ENCODE measurements at places on chromosomes 12 and 14.

- DNase-seq: no peak
These were observed 18.1 kb downstream of the MANSC1 start for GRCh38 chr12:12331896-12332295.

DNA sequence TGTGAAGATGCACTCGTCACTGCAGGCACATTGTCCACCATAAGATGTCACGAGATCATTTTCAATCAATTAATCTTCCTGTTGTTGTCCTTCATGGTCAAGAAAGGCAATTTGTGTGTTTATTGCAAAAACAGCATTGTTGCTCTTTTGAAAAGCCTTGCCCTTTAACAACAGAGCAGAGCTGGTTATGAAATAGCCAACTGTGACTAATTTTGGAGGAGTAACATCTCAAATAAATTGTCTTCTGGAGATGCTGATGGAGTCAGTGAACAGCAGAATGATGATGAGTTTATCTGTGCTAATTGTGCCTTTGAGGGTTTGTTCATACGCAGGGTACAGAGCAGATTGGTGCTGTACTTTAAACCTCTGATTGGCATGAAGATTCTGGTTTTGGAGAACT is 88.3 kb upstream of the E2F7 start:
- no peak for DNase-seq

DNA sequence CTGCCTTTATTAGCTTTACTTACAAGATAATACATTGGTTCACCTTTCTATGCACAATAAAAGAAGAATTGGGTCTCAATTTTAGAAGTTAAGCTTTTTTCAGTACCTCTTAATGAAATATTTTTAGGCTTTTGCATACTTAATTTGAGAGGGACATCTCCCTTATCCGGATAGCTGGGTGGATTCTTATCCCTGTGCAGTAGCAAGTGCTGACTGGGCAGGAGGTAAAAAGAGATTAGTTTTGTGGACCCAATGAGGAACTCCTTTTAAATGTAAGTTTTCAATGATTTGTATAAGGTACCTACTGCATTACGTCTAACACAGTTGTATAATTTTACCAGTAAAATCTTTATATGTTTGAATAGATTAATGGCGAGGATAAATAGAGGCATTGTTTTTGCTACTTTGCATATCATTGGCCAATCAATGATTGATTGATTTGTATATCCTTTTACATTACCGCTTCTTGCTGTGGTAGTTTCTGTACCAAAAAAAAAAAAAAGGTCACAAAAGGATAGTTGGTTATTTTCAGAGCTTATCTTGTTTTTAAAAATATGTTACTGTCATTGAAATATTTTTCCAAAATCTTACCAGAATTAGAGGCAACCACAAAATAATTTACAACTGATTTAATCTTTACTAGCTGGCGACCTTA is 2.2 kb downstream of the CPSF6 start:
- DNase-seq: no peak

GRCh38 chr12:92226071-92226661 is 80.5 kb upstream of the BTG1 start:
- DNase-seq: no peak

DNA sequence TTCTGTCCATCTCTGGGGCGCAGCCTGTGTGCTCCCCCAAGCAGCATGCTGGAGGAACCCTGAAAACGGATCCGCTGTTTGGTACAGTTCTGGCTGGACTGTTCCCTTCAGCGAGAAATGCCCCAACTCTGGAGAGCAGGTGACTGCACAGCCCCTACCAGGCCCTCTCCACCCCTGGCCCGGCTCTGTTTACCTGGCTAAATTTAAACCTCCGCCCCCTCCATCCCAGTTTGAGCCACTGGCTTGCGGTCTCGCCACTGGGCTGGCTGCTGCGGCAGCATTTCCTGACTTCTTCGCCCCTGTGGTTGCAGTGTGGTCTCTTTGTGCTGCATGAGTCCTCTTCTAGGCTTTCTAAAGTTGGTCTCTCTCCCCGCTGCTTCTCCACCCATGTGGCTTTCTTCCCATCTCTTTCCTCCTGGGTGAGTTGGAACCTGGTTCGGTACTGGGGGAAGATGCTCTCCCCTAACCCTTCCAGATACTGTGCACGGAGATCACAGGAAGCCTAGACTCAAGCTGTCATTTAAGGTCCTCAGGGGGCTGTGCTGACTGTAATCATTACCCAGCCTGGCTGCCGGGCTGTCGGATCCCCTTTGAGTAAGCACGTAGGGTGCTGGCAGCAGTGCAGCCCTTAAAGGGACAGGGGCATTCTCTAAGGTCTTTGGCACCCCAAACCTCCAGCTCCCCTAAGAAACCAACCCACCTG is 60.6 kb downstream of the FBXL14 start:
- no peak for DNase-seq

GRCh38 chr12:47194501-47194900 is 114.7 kb upstream of the AMIGO2 start:
- DNase-seq: no peak

DNA sequence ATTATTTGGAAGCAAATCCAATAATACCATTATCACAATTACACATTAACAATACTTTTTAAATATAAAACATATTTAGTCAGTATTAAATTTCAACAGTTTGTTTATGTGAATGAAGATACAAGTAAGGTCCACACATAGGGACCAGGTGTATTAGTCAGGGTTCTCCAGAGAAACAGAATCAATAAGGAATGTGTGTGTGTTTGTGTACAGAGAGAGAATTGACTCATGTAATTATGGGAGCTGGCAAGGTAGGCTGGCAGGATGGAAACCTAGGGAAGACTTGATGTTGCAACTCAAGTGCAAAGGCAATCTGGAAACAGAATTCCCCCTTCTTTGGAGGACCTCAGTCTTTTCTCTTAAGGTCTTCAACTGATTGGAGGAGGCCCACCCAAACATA is 123.2 kb upstream of the OTX2 start:
- no peak for DNase-seq

DNA sequence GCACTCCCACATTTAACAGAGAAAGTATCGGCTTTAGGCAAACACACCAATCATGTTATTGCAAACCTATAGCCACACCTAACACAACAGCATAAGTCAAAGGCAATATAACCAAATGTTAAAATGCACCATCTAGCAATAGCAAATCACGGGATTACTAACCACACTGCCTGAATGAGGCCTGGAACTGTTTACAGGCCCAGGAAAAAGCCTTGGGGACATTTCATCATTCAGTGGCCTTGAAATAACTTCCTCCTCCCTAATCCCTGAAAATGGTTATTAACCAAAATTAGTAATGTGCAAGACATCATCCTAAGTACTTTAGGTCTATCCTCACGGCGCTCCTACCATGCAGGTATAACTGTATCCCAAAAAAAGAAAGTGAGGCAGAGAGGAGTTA is 2.3 kb downstream of the GALC start:
- DNase-seq: no peak

DNA sequence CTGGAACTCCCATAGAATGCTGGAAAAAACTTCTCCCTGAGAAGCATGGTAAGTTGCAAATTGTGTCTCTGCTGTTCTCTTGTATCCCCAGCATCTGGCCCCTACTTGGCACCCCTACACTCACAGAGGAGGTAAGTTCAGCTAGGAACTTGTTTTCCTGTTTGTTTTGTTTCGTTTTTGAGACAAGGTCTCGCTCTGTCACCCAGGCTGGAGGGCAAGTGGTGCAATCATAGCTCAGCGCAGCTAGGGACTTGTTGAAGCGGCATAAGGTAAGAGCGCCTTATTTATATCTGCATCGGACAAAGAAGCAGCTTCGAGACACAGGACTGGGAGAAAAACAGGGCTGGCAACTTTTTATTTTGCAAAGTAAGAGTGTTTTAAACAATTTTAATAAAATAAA is 18.5 kb upstream of the ANO2 start:
- no peak for DNase-seq

GRCh38 chr12:93753285-93753684 is 76.1 kb downstream of the CRADD start:
- no peak for DNase-seq

GRCh38 chr14:50301914-50302313 is 10.1 kb downstream of the L2HGDH start:
- no peak for DNase-seq

DNA sequence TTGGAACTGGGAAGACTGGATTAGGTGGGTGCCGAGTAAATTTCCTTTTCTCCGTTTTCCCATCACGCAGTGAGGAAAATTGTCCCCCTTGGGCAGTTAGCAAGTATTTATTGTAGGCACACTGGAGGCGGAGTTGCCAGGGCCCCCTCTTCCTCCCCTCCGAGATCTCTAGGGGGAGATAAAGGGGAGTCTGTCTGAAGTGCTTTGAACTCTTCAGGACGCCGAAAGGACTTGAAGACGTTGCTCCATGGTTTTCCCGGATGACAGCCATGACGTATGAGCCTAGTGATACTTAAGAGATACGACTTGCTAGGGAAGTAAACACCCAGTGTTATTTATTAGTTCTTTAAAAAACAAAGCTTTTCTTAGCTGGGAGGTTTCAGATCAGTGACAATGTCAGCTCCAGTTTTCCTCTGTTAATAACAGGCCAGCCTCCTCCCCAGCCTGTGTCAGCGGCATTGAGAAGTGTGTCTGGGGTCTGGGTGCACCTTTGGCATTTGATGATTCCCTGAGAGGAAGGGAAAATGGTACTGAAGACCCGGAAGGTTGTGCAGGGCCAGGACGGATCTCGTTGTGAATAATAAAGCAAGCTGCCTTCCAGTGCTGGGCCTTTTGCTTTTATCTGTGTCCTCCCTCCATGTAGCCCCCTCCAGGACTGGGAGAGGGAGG is 78.7 kb downstream of the TSPAN9 start:
- no peak for DNase-seq

DNA sequence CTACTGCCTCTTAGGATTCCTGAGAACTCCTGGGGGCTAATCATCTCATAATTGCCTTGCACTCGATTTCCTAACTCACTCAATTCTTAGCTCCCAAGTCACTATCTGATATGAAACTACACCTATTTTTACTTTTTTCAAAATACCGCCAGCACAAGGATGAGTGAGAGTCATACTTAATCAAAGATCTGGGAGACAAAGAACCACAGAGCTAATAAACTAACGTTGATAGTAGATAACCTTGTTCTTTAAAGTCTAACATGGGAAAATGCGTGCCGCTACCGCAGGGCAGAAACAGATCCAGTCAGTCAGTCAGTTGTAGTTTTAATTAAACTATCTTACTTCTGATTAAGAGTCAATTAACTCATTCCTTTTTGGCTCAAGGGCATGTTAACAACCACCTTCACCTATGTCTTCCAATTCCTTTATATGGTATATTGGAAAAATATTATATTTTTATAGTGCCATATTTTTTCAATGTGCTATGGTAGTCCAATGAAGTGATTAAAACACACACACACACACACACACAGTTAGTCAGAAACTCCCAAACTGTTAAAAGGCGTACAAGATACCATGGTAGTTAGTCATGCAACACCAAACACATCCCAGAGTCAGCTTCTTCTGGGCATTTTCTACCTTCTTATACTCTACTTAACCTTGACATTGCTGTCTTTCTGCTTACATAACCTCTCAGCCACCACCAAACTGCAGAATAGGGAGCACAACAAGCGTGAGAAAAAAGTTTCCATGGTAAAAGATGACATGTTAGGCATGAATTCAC is 114.0 kb downstream of the KLHL28 start:
- no peak for DNase-seq

- DNase-seq: no peak
These were observed at the start of gene MARCHF9 for GRCh38 chr12:57754411-57755193. MARCHF9 (plus strand) TSS chr12:57755103; CDS start chr12:57755529, 426 bp downstream.

GRCh38 chr12:42892702-42893551 is 303.4 kb upstream of the PRICKLE1 start:
- DNase-seq: no peak

DNA sequence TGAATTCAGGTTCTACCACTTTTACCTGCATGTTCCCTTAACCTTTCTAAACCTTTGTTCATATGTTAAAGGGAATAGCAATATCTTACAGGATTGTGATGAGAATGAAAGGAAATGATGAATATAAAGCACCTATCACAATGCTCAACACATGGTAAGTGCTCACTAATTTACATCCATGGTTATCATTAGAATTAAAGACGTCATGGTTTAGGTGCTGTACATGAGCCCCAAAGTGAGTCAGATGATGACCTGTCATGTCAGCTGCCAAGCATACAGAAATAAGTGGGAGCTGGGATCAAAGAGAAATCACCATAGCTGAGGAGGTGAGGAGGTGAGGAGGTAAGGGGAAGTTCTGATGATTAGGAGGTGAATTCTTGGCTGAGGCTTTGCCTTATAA is 135.9 kb upstream of the ATP2B1 start:
- DNase-seq: no peak

- no peak for DNase-seq
These were observed 90.1 kb upstream of the KCNA1 start for GRCh38 chr12:4819654-4820053.

DNA sequence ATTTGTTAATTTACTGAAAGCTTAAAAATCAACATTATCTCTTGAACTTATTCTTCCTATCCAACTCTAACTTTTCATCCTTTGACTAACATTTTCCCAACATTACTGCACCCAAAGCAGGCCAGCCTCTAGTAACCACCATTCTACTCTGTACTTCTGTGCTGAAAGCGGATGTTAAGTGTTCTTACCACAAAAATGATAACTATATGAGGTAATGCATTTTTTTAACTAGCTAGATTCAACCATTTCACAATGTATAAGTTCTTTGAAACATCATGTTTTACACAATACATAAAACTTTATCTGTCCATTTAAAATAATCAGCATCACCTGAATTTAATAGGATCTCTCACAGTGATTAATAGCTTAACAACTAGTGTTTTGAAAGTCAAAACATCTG is 468.5 kb upstream of the MGAT4C start:
- DNase-seq: no peak

GRCh38 chr14:24108336-24108874 is 6.2 kb upstream of the DCAF11 start:
- no peak for DNase-seq

GRCh38 chr12:107415071-107415470 is 270.5 kb upstream of the PWP1 start:
- DNase-seq: no peak

- peak; percentile 58 for DNase-seq
These were observed 46.5 kb upstream of the SAV1 start for GRCh38 chr14:50714450-50715073.

DNA sequence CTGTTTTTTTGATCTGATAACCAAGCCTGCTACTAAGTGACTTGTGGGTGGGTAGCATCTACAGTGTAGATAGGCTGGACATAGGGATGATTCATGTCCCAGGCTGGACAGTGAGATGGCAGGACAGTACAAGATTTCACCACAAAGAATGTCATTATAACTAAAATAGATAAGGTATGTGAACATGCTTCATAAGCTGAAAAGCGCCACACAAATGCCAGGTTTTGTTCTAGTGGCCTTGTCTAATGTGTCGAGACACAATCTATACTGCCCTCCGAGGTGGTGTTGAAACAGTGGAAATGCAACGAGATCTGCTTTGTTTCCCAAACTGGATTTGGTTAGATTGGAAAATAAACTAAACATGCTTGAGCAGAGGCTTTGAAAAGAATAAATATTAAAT is 4.4 kb downstream of the LGALS3 start:
- no peak for DNase-seq
